ENCODE measurements at places on chromosomes 3 and 15.

DNA sequence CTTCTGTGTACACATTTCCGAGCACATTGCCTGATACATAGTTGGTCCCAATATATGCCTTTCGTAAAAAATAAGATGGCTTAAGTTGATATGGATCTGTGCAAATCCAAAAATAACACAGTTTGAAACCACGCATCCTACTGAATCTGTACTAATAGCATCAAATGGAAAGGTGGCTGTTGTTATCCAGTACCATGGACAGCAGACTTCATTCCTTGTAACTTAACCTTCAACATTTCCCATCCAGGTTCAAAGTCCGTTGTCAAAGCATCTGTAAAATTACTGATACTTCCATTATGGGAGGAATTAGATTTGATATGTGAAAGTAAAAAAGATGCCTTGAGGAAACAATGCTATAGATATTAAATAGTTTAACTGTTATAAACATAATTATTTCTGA lies 65.5 kb upstream of the C3orf49 start:
- no peaks in the 10 kb centered on the region for H3K4me1 ChIP-seq
- H3K27ac ChIP-seq, result no peak overlapping the region
- H3K4me3 ChIP-seq, result no peak overlapping the region
- H3K27me3 ChIP-seq, result no peaks in the 10 kb centered on the region
- no peaks in the 10 kb centered on the region for H3K36me3 ChIP-seq

- no peak overlapping the region for H3K4me3 ChIP-seq
- H3K27ac ChIP-seq, result no peak overlapping the region
- H3K27me3 ChIP-seq, result no peaks in the 10 kb centered on the region
- no peaks in the 10 kb centered on the region for H3K36me3 ChIP-seq
- peaks cover 5% of the 10 kb centered on the region for H3K4me1 ChIP-seq
- peak; percentile 80 for DNase-seq
Observed at GRCh38 chr15:73078722-73079121, 26.5 kb downstream of the NEO1 start.

DNA sequence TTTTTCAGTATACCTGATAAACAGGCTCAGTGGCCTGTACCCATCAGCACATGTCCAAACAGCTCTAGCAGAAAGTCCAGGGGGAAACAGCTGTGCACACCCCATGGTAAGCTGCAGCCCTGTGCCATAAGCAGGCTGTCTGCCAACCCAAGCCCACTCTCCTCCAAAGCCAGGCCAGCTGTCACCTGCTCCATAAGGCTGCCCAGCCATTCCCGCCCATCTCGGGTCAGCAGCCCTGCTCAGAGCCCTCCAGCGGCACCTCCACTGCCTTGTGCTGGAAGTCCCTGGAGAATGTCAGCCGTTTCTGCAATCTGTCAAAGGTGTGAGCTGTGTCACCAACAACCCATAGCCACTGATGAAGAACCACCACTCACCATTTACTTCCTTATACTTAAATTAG lies 82.0 kb downstream of the NTRK3 start:
- H3K27me3 ChIP-seq, result no peaks in the 10 kb centered on the region
- no peaks in the 10 kb centered on the region for H3K36me3 ChIP-seq
- H3K4me1 ChIP-seq, result no peaks in the 10 kb centered on the region
- H3K4me3 ChIP-seq, result no peak overlapping the region
- no peak for DNase-seq
- H3K27ac ChIP-seq, result no peak overlapping the region

DNA sequence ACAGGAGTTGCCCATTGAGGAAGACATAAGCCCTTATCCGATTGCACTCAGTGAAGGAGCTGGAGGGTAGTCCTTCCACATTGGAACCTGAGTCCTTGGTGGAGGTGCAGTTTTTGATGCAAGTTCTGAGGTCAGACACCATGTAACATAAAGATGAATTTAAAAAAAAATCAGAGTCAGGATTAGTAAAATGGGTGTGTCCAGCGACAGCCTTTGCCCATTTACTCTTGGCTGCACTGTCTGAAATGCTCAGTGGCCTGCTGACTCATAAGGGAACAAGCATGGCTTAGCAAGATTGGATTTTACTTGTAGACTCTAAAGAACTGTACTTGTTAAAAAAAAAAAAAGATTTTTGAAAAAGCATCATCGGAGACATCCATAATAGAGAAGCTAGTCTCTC lies 241.1 kb upstream of the TOPAZ1 start:
- no peaks in the 10 kb centered on the region for H3K36me3 ChIP-seq
- peaks cover 17% of the 10 kb centered on the region for H3K27me3 ChIP-seq
- peak; percentile 73 for DNase-seq
- peaks cover 23% of the 10 kb centered on the region for H3K4me1 ChIP-seq

GRCh38 chr3:23263796-23264195 lies 60.7 kb downstream of the UBE2E2 start:
- DNase-seq, result peak; percentile 39
- no peaks in the 10 kb centered on the region for H3K36me3 ChIP-seq
- H3K4me1 ChIP-seq, result peaks cover 20% of the 10 kb centered on the region
- H3K4me3 ChIP-seq, result no peak overlapping the region
- no peak overlapping the region for H3K27ac ChIP-seq

DNA sequence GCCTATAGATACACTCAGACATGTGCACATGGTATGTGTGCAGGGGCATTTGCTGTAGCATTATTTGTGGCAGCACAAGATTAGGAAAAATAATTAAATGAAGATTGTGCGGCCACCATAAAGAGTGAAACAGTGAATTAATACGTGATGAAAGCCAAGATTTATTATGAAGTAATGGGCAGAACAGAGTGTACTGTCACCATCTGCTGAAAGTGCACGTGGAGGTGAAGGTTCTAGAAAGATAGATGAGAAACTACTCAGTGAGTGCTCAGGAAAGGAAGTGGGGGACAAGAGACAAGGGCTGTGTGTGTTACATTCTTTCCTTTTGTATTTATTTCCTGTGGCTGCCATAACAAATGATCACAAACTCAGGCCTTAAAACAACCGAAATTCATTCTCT lies 246.1 kb upstream of the ATP10A start:
- no peaks in the 10 kb centered on the region for H3K27me3 ChIP-seq
- no peaks in the 10 kb centered on the region for H3K4me1 ChIP-seq
- H3K4me3 ChIP-seq, result no peak overlapping the region
- no peak for DNase-seq
- no peak overlapping the region for H3K27ac ChIP-seq

DNA sequence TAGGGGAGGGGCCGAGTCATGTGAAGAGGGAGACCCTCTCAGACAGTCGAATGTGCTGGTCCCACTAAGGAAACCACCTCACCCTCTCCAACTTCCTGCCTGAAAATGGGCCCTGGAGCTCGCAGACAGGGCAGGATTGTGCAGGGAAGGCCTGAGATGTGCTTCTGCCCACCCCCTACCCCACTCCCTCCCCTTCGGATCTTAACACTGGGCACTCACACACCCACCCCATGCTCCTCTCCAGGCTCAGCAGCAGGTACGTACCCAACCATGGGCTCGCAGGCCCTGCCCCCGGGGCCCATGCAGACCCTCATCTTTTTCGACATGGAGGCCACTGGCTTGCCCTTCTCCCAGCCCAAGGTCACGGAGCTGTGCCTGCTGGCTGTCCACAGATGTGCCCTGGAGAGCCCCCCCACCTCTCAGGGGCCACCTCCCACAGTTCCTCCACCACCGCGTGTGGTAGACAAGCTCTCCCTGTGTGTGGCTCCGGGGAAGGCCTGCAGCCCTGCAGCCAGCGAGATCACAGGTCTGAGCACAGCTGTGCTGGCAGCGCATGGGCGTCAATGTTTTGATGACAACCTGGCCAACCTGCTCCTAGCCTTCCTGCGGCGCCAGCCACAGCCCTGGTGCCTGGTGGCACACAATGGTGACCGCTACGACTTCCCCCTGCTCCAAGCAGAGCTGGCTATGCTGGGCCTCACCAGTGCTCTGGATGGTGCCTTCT lies 20.0 kb downstream of the ATRIP start:
- peaks cover 47% of the 10 kb centered on the region for H3K36me3 ChIP-seq
- DNase-seq, result no peak
- H3K27ac ChIP-seq, result peak overlapping the region; percentile 99
- H3K4me3 ChIP-seq, result peak overlapping the region; percentile 67
- no peaks in the 10 kb centered on the region for H3K27me3 ChIP-seq
- H3K4me1 ChIP-seq, result peaks cover 25% of the 10 kb centered on the region

DNA sequence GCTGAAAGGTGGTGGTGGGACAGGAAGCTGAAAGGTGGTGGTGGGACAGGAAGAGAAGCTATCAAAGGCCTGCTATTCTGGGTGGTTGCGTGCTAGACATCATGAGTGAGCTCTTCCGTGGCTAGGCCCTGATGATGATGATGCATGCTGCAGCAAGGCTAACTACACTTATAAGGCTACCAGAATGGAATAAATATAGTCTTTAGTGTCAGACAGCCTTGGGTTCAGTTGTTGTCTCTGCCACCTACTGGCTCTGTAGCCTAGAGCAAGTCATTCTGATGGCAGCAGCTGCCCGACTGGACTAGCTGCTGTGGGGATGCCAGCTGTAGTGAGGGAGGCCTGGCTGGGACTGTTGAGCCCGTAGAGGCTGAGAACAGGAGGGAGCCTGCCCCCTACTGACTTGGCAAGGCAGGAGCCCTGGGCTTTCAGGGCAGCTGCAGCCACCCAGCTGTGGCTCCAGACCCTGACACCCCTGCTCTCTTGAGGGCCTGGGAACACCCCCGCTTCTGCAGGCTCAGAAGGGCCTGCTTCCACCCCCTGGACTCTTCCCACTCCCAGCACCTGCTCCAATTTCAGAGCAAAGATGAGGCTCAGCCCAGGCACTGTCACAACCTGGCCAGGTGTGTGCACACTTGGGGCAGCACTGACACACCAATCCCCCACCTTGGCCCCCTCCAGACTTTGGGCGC lies 21.4 kb upstream of the ZBED2 start:
- no peak overlapping the region for H3K27ac ChIP-seq
- no peak overlapping the region for H3K4me3 ChIP-seq
- DNase-seq, result peak; percentile 52
- H3K27me3 ChIP-seq, result no peaks in the 10 kb centered on the region
- no peaks in the 10 kb centered on the region for H3K36me3 ChIP-seq

All from MCF 10A (cell line).